ENCODE measurements at places on chromosomes 6 and 20. TPM values are rescaled to one million over a fixed set of nuclear protein-coding genes. Genes with fewer than 3 reads are reported as not detected.

Gene SLX4IP
- 4.2 TPM for total RNA-seq

Gene AK9
- total RNA-seq: 6.4 TPM

Gene CEP57L1
- 23.0 TPM for total RNA-seq

Gene NTSR1
- total RNA-seq: 0.27 TPM

Gene METTL24
- total RNA-seq: not detected

Gene ACTL10
- total RNA-seq: 1.6 TPM

Gene TREML4
- total RNA-seq: not detected

Gene CAGE1
- 0.09 TPM for total RNA-seq

Gene TRERF1
- under 0.01 TPM for total RNA-seq

Gene KIAA1755
- 2.4 TPM for total RNA-seq

Gene RIPOR3
- total RNA-seq: under 0.01 TPM

Gene EYS
- total RNA-seq: under 0.01 TPM

Gene PBX2
- 42.5 TPM for total RNA-seq

Gene UST
- total RNA-seq: 3.4 TPM

Gene FRK
- under 0.01 TPM for total RNA-seq

Gene DNMT3B
- total RNA-seq: 2.6 TPM

Gene PTK7
- 24.6 TPM for total RNA-seq

Gene AIF1
- not detected for total RNA-seq

Gene SERPINB1
- total RNA-seq: 18.0 TPM

Gene BFSP1
- 2.8 TPM for total RNA-seq

Gene FGD2
- not detected for total RNA-seq

Gene B3GALT4
- total RNA-seq: 2.1 TPM

Gene CTSA
- total RNA-seq: 49.5 TPM

Gene FOXS1
- total RNA-seq: 2.8 TPM

Gene ADGB
- not detected for total RNA-seq

Gene MATN4
- not detected for total RNA-seq

Gene RAB44
- total RNA-seq: under 0.01 TPM

Gene MAP1LC3A
- 14.9 TPM for total RNA-seq

Gene BPIFB3
- not detected for total RNA-seq
